H9 (cell line): ENCODE measurements at places on chromosomes 11 and 22.
A peak's percentile ranks its signal among the peaks of the same experiment; 100 is the strongest.

GRCh38 chr11:71060391-71060791 lies 192.0 kb downstream of the SHANK2 start:
- DNase-seq, result no peak

DNA sequence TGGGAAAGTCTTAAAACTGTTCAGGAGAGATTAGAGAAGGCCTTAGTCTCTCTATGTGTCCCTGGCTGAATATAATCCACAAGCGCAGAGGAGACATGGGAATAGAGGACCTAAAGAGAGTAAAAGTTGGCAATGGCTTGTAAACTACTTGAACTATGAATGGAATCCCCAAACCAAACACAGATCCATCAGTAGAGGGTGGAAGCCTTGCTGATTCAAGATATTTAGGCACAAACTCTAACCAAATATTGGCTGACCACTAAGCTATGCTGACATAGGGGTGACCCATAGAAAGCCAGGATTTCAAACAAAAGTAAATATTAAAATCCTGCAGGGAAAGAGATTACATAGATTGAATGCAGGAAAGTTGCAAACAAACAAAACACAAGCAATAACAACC lies 439.2 kb downstream of the DLG2 start:
- no peak for DNase-seq

DNA sequence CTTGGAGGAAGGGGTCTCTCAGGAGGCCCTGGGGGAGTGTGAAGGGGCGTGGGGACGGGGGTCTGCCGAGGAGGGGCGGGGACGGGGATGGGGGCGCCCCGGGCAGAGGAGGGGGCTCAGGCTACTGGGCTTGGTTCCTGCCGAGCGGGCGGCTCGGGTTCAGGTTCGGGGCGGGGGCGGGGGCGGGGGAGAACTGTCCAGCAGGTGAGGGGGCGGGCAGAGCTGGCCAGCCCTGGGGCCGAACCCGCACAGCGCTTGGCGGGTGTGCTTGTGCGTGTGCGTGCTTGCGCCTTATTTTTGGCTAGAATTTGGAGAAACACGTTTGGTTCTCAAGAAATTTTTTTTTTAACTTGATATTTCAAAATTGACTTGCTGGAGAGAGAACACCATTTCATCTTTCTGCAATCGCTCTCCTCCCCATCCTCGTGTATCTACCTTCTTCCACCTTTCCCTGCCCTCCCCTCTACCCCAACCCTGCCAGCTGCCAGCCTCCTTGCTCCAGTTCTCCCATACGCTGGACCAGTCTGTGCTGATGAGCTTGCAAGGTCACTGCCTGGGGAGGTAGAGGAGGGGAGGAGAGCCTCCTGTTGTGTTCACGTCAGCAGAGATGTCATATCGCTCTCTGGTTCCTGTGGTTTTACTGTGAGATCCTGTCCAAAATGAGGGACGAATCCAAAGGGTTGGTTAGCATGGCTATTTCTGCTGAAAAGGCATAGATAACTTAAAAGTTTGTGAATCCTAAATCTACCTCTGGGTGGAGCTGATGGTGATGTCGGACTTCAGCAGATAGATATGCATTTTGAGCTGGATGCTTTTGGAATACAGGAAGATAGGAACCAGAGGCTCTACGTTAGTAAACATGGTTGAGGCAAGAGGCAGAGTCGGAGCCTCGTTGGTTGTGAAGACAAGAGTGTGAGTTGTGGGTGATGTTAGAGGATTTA lies 668 bp downstream of the MADD start:
- no peak for DNase-seq

- DNase-seq, result no peak
These were observed 922 bp upstream of the CSNK1E start for GRCh38 chr22:38317995-38318715.

DNA sequence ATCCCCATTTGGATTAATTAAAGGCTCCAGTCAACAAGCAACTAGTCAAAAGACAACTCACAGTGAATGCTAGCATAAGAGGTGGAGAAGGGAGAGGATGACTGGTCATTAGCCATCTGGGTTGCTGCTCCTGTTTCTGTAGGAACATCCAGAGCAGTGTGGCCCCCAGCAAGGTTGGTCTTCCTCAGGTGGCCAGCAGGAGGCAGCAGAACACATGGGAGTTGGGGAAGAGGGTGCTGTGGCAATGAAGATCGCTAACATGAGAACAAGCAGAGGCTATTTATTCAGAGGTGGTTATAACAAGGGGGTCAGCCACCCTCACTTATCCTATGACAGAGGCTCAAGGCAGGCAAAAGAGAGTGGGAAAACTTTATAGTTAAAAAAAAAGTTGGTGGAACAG lies 21.3 kb downstream of the IZUMO1R start:
- DNase-seq, result peak; percentile 85

GRCh38 chr11:10314199-10315072 lies 9.6 kb downstream of the ADM start:
- peak; percentile 34 for DNase-seq

- no peak for DNase-seq
These were observed 91.8 kb downstream of the TBC1D22A start for GRCh38 chr22:46854125-46854870.

- DNase-seq, result no peak
These were observed 15.5 kb upstream of the SLC25A17 start for GRCh38 chr22:40834619-40835018.

GRCh38 chr11:35337136-35337913 lies 82.0 kb downstream of the SLC1A2 start:
- DNase-seq, result no peak

GRCh38 chr11:27409049-27409448 lies 46.0 kb upstream of the CCDC34 start:
- DNase-seq, result no peak

GRCh38 chr22:24417200-24417599 lies 10.2 kb upstream of the ADORA2A start:
- DNase-seq, result no peak

GRCh38 chr11:129817534-129818051 lies 1.9 kb downstream of the TMEM45B start:
- no peak for DNase-seq

DNA sequence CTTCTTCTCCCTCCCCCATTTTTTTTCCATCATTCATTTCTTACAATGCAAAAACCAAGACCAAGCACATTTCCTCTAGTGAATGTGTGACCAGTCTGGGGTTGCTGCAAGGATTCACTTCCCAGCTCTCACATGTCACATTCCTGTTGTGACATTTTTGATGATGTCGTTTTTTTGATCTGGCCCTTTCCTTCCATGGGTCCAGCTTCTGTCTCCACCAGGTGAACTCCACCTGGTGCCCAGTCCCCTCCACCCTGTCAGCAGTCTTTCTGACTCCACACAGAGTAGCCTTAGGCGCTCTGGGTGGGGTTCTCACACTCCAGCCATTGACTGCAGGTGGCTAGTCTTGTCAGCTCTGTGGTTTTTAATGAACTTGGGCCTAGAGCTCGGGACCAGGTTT lies 15.6 kb downstream of the PANX1 start:
- DNase-seq, result no peak

- peak; percentile 49 for DNase-seq
These were observed 22.6 kb upstream of the NCR3LG1 start for GRCh38 chr11:17328871-17329494.

- DNase-seq, result no peak
These were observed at the start of gene LMF2 for GRCh38 chr22:50507421-50507990. TSS of gene LMF2 (minus strand) at chr22:50507702. CDS start at chr22:50507675, 27 bp downstream.

DNA sequence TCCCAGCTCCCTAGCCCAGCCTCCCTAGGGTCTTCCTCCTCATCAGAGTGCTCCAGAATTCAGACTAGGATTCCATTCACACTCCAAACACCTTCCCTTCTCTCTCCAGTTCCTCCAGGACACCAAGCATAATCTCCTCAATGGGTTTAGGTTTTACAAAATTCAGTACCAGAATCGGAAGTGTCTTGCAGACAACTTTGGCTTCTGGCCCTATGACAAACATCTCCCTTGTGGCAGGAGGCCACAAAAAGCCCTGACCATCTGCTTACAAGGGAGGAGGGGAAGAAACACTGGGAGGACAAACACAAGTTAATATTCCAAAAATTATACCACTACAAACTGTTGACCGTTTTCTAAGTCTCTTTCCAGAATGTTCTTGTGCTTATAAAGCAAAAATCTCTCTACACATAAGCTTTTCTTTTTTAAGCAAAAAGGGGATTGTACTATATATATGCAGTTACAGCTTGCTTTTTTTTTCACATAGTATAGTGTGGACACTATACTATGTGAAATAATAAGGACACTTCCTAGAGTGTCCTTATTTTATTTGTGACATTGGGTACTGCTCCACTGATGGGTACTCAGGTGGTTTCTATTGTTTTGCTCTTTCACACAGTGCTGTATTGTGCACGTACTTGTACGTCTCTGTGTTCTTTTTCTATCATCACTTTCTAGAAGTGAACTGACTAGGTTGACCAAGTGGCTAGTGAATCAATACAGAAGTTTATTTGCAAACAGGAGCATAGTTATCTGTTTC lies 78.7 kb downstream of the BDNF start:
- no peak for DNase-seq
